Left ventricle myocardium inferior (tissue), 1 donor: ENCODE measurements at places on chromosomes 7 and 10.

GRCh38 chr7:325051-325798 is 35.3 kb downstream of the FOXL3 start:
- DNase-seq = no peak

GRCh38 chr10:101670635-101671034 is 24.3 kb downstream of the FBXW4 start:
- DNase-seq = no peak

GRCh38 chr10:125976960-125977605 is 80.7 kb downstream of the FANK1 start:
- DNase-seq = no peak

- no peak for DNase-seq
Observed at GRCh38 chr10:97048649-97049427, 136.9 kb downstream of the SLIT1 start.

DNA sequence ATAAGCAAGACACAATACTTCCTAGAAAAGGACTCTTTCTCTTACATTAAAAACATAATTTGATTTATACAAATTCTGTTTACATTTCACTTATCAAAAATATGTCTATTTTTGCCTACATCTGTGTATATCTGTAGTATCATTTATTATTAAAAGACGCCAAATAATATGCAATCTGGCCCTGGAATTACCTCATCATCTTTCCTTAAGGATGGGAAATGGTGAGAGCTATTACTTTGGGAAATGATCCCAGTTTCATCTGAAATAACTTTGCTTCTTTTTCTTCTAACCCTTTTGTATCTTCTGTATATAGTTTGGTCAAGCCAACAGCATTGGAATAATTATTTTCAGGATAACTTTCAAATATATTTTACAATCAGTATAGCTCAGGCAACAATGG is 85.0 kb downstream of the FAS start:
- DNase-seq = no peak

DNA sequence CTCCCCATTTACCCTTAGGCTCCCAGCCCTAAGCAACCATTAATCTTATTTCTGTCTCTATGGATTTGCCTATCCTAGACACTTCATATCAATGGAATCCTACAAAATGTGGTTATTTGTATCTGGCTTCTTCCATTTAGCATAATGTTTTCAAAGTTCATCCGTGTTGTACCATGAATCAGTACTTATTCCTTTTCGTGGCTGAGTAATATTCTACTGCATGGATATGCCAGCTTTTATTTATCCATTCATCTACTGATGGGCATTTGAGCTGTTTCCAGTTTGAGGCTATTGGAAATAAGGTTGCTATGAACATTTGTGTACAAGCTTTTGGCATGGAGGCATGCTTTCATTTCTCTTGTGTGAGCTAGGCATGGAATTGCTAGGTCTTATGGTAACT is 121.1 kb downstream of the WDR11 start:
- DNase-seq = no peak

DNA sequence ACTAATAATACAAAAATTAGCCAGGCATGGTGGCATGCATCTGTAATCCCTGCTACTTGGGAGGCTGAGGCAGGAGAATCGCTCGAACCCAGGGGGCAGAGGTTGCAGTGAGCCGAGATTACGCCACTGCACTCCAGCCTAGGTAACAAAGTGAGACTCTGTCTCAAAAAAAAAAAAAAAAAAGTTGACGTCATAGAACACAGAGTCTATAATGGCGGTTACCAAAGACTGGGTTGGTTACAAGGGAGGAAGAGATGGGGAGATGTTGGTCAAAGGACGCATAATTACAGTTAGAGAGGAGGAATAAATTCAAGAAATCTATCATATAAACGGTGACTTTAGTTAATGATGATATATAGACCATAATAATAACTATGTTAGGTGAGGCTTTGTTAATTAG is 309.7 kb upstream of the HGF start:
- DNase-seq = no peak
